ENCODE measurements at places on chromosomes 1 and 21. TPM values are rescaled to one million over a fixed set of nuclear protein-coding genes. Genes with fewer than 3 reads are reported as not detected.

POU3F1 gene
- total RNA-seq, result not detected

FMO4 gene
- total RNA-seq, result 2.8 TPM

PLEKHA6 gene
- 36.2 TPM for total RNA-seq

TM2D1 gene
- total RNA-seq, result 60.2 TPM

SELL gene
- total RNA-seq, result not detected

ABCA4 gene
- under 0.01 TPM for total RNA-seq

Measured in LHCN-M2 (cell line).